ENCODE measurements at places on chromosomes 7 and 10. TPM values are rescaled to one million over a fixed set of nuclear protein-coding genes. Genes with fewer than 3 reads are reported as not detected.
A peak's percentile ranks its signal among the peaks of the same experiment; 100 is the strongest.

DNA sequence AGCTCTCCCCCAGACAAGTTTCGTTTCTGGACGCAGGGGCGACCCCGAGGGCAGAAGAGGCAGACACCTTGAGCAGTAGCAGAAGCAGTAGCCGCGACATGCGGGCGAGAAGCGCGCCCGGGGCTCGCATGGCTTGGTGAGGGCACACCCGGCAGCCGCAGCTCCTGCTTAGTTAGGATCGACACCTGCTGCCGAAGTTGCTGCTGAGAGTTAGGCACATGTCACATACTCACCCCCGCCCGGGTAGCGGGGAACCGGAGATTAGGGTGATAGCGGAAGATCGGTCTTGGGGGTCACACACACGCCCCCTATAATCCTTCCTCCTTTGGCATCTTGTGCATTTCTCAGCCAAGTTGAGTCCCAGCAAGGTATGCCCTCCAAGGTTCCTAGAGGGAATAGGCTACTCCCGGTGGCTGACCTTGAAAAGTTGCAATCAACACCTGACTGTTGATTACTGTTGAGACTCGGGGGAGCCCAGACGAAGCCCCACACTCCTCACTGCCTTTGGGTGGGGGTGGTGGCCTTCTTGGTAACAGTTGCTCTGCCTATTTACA is 668 bp downstream of the GPR37 start:
- DNase-seq, result peak; percentile 5

DNA sequence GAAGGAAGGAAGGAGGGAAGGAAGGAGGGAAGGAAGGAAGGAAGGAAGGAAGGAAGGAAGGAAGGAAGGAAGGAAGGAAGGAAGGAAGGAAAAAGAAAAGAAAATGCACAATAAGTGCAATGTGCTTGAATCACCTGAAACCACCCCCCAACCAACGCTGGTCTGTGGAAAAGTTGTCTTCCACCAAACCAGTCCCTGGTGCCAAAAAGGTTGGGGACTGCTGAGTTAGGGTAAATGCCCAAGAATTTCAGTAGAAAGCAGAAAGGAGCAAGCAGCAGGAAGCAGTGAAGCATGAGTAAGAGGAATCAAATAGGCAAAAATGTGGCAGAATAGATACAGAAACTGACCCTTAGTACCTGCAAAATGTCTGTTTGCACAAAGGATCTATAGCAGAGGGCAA is 137.2 kb downstream of the JCAD start:
- DNase-seq, result no peak

GRCh38 chr10:8489232-8489631 is 434.7 kb downstream of the GATA3 start:
- no peak for DNase-seq

GRCh38 chr7:14389595-14389994 is 400.1 kb upstream of the ETV1 start:
- no peak for DNase-seq

GPER1 gene
- 6.3 TPM for polyA plus RNA-seq

Measured in IMR-90 (cell line).